Testis (tissue), 5 donors: ENCODE measurements at places on chromosomes 6 and 20. TPM values are rescaled to one million over a fixed set of nuclear protein-coding genes. Genes with fewer than 3 reads are reported as not detected.

- peak; percentile 52 for DNase-seq
Measured at GRCh38 chr6:134240665-134241431, 77.1 kb downstream of the SGK1 start.

DNA sequence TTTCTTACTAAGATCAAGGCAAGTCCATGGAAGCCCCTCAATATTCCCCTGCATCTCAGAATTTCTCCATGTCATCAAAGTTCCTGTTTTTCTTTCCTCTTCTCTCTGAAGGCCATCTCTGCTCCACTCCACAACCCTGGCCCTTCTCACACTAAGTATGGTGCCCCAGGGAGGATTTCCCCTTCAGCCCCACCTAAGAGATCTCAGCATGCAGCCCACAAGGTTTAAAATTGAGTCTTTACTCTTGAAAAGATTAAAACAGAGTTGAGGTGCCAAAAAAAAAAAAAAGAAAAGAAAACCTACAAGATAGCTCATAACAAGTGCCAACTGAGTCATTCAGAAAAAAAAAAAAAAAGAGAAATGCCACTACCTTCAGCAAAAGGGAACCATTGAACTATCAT, 36.5 kb upstream of the TNFAIP3 start:
- no peak for DNase-seq

DNA sequence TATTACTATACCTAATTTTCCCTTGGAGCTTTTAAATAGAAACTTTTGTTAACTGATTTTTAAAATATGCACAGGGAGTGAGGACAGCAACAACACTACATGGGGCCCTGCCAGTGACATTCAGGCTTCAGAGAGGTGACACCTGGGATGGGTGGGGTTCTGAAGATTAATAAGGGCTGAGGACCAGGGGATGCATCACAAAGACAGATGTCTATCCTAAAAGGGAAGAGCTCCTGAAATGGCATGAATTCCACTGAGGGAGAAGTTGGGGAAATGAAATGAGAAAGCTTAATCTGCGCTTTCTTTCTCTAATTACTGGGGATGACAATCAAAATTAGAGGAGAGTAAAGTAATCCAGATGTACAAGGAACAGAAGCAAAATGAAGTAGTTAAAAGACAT, 162.8 kb downstream of the BTBD9 start:
- DNase-seq: no peak

GRCh38 chr6:41821266-41821665, 33.8 kb downstream of the TOMM6 start:
- no peak for DNase-seq

DNA sequence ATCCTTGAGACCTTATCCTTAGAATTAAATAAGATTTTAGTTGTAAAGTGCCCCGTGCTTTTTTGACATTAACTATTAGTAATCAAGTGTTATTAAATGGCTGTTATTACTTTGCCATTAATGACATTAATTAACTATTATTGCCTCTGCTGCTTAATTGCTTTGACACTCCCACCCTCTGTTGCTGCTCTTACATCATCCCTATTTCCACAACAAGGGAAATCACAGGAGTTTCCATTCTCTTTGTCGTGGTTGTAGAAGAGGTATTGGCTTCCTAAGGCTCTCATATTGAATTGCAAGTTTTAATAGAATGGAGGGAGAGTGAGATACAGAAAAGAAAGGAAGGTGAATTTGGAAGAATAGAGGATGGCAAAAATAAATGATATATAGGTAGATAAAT, 545.8 kb downstream of the MMUT start:
- no peak for DNase-seq

- peak; percentile 18 for DNase-seq
Measured at GRCh38 chr6:142902636-142903053, 42.3 kb downstream of the HIVEP2 start.

DNA sequence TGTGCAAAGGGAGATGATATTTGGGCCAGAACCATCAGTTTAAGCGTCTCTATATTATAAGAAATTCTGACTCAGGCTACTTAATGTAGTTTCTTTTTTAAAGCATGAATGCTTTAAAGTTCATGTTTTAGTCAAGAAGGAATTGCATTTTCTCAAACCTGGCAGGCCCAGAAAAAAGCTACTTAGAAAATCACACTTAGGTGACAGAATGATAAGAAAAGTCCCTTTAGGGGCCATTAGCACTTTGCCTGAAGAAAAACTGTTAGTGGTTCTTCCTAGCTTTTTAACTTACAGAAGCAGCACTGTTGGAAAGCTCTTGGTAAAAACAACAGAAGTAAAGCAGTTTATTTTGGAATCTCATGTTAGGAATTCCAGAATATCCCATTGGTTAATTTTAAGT, 387.8 kb downstream of the PLCB1 start:
- no peak for DNase-seq

- DNase-seq: no peak
Measured at GRCh38 chr6:45027126-45027525, 301.0 kb upstream of the RUNX2 start.

GRCh38 chr6:75418233-75418632, 75.4 kb downstream of the FILIP1 start:
- no peak for DNase-seq

DNA sequence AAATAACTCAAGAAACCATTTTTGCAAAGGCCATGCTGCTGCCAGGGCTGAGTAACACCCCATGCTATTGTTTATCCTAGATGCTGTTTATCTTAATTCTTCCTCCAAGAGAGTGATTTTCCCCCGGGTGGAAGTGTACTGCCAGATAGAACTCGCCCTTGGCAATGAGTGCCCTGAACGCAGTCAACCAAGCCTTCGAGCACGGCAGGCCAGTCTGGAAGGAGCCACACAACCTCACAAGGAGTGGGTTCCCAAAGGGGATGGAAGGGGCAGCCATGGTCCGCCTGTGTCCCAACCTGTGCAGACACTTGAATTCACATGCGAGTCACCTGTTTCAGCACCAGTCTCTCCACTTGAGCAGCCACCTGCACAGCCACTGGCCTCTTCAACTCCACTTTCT, 31.9 kb downstream of the PNPLA1 start:
- peak; percentile 48 for DNase-seq

DNA sequence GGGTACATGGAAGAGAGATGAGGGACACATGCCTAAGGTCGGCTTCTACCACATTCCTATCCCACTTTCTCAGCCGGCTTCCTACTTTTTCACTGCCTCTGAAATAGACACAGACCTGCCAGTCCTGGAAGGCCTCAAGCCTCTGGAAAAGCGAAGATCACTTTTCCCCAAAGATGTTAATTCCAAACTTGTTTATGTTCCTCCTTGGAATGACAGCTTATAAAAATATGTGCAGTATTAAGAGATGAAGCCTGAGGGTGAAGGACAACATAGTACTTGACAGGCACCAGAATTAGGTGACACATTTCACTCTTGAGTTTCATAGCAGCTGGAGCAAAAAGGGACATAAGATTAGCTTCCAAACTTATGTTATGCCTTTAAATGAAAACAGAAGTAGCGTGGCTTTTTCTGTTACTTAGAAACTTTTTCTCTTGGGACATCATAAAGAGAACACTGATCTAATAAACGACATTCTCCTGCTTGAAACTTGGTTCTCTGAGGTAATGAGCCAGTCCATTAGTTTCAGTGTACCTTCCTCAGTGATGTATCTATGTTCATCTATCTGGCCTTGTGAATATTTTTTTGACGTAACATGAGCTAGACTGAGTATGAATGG, 25.3 kb downstream of the FOXO3 start:
- no peak for DNase-seq

DNA sequence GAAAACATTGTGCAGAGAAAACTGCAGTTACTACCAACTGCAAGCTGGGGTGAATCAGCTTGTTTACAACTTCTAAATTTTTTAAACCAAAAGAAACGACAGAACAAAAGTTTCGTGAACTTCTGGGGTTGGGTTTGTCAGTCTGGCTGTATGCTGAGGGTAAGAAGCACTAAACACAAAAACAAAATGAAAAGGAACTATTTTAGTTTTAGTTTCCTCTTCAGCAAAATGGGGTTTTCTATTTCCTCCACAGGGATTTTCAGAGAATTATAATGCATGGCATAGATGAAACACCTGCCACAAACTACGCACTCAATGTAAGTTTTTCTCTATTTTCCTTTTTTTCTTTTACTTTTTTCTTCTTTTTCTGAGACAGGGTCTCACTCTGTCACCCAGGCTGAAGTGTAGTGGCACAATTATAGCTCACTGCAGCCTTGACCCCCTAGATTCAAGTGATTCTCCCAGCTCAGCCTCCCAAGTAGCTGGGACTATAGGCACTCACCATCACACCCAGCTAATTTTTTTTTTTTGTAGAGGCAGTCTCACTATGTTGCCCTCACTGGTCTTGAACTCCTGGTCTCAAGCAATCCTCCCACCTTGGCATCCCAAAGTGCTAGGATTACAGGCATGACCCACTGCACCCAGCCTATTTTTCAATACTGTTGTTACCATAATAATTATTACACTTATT, 40.6 kb downstream of the CGA start:
- no peak for DNase-seq

- DNase-seq: no peak
Measured at GRCh38 chr20:20993372-20993771, 112.8 kb downstream of the LINC00237 start.

GRCh38 chr6:43634702-43635303, 837 bp upstream of the MAD2L1BP start:
- no peak for DNase-seq

DNA sequence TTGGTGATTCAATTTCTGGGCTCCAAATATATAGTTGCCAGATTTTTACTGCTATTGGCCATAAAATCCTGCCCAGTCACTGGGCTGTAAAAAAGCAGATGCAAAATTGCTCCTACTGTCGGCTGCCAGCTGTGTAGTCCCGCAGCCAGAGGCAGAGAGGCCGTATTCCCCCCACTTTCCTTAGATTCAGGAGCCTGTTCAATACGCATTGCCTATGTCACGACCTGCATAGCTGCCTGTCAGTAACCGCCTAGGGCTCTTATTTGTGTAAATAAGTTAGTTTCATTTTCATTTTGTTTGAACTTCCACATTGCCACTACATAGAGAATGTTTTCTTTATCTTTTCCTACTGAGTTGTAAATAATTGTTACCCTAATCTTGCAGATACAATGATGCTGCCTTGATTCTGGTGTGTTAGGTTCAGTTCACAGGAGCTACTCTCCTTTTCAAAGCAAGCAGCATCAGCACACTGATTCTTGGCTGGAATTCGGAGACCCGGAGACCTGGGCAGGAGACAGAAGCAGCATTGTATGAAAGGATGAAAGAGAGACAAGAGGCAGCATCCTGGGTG, 46.0 kb upstream of the UST start:
- DNase-seq: no peak

- no peak for DNase-seq
Measured at GRCh38 chr6:2426561-2427340, 181.3 kb upstream of the GMDS start.

DNA sequence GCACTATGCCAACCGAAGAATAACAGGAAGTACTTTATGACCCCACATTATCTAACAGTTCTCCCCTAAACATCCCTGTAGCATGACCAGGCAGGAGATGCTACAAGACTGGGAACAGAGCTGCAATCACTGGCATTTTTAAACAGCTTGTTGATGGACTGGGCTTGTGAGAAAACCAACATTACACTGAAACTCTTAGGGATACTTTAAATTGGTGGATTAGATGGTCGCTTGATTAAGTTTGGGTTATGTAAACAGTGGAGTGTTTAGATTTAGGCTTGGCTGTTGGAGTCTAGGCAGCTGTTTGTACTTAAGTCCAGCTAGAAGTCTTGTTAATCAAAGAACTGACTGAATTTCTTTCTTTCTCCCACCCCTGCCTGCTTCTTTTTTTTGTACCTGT, 234.1 kb upstream of the BMP2 start:
- DNase-seq: no peak

DNA sequence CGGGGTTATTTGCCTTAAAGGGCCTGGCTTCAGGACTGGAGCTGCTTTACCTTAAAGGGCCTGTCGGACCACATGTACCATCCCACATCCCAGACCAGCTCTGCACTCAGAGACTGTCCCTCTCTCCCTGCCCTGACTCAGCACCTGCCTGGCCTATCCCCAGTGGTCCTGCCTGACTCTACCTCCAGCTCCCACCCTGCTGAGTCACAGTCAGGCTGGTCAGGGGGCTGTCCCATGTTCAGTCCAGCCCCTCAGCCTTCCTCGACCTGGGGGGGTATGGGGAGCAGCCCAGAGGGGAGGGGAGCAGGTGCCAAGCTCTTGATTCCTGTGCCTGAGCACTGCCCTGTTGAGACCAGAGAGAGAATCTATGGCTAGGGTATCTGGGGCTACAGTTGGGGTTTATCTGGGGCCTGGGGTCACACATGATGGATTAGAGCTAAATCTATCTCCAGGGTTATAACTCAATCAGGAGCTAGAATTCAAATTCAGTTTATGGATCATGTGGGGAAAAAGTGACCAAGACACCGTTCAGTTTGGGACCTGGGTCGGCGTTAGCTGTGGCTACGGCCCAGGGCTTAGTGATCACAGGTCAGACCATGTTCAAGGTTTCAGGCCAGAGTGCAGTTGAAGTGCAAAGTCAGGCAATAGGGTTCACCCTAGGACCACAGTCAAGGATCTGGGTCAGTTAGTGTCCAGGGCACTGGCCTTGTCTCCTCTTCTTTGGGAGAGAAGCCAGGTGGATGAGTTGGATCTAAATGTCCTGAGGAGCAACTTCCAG, 9.4 kb upstream of the TRIB3 start:
- no peak for DNase-seq

DNA sequence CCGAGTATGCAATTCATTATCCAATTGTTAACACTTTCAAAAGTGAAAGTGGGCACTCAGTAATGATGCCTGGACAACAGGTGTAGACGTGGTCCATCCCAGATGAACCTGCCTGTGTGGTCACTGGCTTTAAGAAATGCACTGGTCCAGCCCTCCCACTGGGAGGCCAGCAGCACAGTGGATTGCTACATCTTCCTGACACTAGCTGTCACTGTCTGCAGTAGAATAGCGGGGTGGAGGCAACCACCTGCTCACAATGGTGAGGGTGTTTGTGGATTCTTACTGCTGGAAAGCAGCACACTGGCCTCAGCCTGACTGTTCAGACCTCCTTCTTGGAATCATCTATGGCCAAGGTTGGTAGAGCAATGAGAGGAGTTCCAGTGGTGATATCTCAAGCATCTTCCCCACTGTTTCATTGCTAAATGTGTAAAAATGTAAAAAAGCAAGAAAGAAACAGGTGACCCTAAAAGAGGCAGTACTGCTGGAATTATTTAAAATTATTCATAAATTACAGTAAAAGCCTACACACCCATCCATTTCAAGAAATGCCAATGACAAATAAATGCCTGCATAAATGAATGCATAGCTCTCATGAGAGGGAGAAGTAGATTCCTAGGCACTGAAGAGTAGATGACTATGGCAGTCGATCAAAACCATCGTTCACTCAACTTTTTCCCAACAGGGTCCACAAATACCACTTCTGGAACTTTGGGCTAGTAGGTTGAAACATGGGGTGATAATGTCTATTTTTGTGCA, 228.0 kb upstream of the PLN start:
- DNase-seq: no peak

DPPA5 gene
- polyA plus RNA-seq: 1.7 TPM

HINT3 gene
- 24.8 TPM for polyA plus RNA-seq

HNF4A gene
- polyA plus RNA-seq: 2.5 TPM

FAM83C gene
- 0.96 TPM for polyA plus RNA-seq

SAYSD1 gene
- polyA plus RNA-seq: 122 TPM

TMEM200A gene
- polyA plus RNA-seq: 5.5 TPM

OR2H2 gene
- polyA plus RNA-seq: 3.7 TPM
